Fibroblast of villous mesenchyme (primary cell): ENCODE measurements at places on chromosomes 3 and 15.
A peak's percentile ranks its signal among the peaks of the same experiment; 100 is the strongest.

DNA sequence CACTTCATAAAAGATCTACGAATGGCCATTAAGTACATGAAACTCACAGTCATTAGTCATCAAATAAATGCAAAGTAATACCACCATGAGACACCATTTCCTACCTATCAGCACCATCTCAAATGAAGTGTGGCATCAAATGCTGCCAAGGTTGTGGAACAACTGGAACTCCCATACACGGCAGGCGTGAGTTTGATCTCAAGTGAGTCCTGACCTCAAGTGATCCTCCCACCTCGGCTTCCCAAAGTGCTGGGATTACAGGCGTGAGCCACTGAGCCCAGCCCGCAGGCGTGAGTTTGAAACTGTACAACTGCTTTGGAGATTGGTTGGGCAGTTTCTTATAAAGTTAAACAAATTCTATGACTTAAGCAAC, 28.8 kb upstream of the HDAC11 start:
- DNase-seq: no peak

DNA sequence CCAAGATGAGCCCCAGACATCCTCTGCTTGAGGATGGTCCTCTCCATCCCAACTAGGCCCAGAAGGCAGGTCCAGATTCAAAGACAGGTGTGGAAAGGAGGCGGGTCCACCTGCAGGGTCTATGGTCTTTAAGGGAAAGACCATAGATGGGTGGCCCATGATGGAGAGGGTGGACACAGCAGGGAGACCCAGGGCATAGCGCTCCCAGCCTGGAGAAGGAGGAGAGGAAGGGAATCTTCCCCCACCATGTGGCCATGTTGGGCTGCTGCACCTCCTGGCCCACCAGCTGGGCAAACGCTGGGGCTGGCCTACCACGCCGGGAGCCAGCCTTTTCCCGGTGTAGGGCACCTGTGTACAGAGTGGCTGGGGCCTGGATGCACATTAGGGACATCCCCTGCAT, 265.2 kb upstream of the TLE3 start:
- peak; percentile 54 for DNase-seq

DNA sequence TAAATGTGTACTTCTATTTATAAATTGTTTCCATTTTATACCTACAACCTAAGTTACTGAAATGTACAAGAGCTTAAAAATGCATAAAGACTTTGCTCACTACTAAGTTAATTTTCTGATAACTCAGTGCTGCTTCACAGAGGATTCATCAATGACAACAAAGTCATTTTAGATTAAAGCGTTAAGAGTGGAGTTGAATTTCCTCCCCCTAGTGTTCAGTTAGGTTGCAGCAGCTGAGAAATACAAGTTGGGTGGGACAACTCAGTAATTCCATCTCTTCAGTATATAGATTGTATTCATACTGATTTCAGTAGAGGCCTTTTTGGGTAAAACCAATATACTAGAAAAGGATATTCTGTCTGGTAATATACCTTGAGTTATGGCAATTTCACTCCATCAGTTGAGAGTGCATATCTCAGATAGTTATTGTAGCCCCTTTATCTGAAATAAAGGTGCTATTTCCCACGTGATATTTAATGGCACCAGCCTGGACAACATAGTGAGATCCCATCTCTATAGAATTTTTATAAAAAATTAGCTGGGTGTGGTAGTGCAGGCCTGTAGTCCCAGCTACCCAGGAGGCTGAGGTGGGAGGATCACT, 6.9 kb upstream of the RPL35A start:
- DNase-seq: peak; percentile 55

DNA sequence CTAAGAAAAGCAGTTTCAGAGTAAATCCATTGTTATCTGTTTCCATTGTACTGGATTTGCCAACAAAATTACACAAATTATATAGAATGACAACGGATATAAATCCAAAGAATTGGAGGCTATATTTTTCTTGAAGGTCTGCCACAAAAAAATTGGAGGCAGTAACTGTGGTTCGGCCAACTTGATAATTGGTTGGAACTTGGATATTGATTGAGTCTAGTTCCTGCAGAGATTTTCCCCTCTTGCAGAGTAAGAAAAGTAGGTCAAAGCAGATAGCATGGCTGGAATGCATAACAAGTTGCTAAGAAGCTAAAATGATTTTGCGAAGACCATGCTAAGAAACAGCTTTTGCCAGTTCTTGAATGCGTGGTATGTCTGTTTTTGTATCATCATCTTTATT, 269.6 kb upstream of the CFAP20DC start:
- DNase-seq: no peak

DNA sequence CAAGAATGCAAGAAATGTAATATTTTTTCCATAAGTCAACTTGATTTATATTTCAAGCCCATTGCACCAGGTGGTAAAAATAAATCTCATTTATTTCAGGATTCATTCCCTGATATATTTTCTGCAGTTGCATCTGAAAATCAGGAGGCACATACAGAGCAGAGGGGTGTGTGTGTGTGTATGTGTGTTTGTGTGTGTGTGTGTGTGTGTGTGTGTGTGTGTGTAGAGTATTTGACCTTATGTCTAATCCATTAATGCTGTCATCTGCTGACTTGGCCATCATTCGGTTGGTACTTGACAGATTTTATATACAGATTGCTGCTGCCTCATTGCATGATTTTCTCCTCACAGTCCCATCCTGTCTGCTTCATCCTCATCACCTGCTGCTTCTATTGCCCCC, 118.5 kb downstream of the SERPINI1 start:
- no peak for DNase-seq

- peak; percentile 68 for DNase-seq
Observed at GRCh38 chr3:123258811-123259420, 57.2 kb downstream of the SEC22A start.

GRCh38 chr3:171429635-171430034, 30.6 kb downstream of the TNIK start:
- DNase-seq: no peak
